ENCODE measurements at places on chromosomes 4 and X.
A peak's percentile ranks its signal among the peaks of the same experiment; 100 is the strongest.

GRCh38 chr4:175927121-175927520 lies 115.1 kb upstream of the GPM6A start:
- no peak for DNase-seq

DNA sequence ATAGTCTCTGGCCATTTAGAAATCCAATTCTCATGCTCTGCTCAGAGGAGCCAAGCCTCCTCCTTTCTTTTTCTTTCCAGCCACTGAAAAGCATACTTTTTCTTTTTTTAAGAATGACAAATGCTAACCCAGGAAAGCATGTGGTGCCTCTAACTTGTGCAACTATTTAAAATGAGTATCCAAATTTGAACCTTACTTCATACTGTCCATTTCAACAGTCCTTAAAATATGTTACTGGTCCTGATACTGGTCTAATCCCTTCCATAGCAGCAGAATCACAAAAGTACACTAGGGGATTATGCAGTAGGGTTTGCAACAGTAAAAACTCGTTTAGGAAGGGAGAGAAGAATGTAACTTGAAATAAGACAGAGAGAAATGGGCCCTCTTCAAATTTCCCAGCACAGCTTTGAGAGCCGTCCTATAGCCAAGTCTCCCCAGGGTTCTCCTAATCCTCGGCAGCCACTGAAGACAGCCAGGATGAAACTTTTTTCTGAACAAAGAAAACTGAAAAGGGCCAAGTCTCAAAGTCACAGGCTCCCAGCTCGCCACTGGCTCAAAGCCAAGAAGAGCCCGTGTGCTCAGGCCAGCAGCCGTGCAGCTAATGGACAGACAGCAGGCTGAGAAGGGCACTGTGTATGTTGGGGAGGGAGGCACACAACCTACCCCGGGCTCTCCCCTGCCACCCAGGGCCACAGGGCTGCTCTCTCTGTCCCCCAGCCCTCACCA lies 39.5 kb downstream of the GPC4 start:
- DNase-seq: no peak

DNA sequence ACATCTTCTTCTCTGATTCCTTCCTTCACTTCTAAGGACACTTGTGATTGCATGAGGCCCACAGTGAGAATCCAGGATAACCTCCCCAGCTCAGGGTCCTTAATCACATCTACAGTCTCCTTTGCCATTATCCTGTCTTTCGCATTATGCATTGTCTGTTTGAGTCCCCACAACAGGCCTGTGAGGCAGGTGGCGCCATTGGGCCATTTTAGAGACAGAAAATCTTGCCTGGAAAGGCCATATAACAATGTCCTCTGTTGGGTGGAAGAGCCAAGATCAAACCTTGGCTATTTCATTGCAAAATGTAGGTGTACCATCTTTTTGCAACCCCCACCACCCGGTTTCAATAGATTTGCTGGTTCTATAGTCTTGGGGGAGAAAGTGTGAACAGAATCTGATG lies 11.8 kb upstream of the DCUN1D4 start:
- peak; percentile 48 for DNase-seq

DNA sequence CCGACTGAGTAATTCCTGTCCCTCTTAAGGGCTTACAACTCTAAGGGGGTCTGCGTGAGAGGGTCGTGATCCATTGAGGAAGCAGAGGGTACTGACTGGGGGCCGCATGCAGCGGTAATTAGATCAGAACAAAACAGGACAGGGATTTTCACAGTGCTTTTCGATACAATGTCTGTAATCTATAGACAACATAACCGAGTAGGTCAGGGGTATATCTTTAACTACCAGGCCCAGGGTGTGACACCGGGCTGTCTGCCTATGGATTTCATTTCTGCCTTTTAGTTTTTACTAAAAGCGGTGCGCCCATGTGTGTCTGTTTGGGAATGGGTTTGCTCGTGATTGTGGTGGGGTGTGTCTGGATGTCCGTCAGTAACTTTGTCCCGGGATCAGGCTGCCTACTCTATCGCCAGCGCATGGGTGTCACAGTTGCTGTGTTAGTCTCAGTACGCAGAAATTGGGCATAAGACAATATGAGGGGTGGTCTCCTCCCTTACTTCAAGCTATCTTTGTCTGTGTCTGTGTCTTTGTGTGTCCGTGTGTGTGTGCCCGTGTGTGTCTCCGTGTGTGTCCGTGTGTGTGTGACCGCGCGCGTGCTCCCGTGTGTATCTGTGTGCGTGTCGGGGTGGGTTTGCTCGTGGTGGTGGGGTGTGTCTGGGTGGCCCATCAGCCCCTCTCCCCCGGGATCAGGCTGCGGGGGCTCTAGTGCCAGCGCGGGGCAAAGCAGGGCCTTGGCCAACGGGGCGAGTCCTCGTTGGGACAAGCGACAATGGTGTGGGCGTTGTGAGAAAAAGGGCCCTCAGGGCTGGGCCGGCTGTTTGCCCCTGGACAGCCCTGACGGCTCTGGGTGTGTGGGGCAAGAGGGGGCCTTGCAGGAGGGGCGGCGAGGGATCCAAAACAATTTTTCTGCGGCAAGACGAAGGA lies 10.4 kb downstream of the FRG2 start:
- no peak for DNase-seq

DNA sequence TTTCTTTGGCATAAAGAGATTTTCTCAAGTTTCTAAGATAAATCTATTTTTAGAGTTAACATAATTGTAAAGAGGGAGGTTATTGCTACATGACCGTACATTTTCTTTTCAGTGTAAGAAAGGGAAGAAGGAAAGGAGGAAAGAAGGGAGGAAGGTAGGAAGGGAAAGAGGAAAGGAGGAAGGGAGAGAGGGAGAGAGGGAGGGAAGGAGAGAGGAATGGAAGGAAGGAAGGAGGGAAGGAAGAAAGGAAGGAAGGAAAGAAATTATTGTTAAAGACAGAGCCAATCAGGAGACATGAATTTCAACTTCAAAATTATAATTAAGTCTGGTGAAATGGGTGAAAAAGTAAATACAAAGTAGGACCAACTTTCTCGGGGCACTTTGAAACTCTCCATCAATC lies 197.6 kb downstream of the SNCA start:
- no peak for DNase-seq

GRCh38 chr4:76751612-76752343 lies 146.2 kb downstream of the SOWAHB start:
- no peak for DNase-seq

DNA sequence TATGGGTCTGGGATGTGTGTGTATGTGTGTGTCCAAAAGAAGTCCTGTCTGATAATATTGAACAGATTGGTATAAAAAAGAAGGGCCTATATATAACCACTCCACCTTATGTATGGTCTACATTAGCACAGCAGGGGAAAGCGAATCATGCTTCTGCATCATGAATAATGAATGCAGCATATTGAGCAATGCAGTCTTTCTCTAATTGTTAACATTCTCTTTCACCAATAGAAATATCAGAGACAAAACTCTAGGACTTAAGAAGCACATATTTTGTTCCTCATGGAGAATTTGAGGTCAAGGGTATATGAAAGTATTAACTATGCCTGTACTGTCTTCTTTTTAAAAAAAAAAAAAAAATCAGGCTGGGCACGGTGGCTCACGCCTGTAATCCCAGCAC lies 264.3 kb upstream of the NOCT start:
- no peak for DNase-seq

Measured in activated effector memory CD4-positive, alpha-beta T cell treated with Interleukin-2 at 50 U/mL for 16 hours (primary cell).